ENCODE measurements at places on chromosomes 2 and 18.

DNA sequence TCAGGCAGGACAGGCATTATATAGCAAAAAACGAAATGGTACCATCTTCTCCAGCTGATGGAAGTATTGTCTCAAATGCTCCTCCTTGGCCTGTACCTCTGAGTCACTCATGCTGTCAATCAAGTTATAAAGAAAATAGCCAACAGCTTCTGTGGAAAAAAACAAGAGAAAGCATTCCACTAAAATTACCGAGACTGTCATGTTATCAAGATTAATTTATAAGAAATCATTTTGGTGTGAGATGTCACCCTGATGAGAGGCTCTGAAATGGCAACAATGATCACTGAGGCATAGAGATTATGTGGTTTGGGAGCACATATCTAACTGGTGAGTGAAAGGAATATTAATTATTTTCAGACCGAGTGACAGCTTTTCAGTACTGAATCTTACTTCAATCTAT lies 47.4 kb downstream of the LRPPRC start:
- no peak for DNase-seq

DNA sequence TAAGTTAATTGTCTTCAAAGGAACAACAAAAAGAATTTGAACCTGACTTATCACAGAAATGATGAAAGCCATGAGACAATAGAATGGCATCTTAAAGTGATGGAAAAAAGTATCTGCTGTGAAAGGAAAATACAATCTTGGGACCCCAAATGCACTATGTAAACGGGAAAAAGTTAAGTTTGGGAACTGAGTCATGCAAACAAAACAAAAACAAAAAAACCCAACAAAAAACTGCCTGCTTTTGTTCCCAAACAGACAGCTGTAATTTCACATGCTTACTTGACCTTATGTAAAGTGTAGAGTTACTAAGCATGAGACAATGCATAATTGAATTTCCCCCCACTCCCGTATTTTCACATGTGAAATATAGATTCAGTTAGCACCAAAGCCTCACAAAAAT lies 122.1 kb upstream of the RBMS1 start:
- no peak for DNase-seq

DNA sequence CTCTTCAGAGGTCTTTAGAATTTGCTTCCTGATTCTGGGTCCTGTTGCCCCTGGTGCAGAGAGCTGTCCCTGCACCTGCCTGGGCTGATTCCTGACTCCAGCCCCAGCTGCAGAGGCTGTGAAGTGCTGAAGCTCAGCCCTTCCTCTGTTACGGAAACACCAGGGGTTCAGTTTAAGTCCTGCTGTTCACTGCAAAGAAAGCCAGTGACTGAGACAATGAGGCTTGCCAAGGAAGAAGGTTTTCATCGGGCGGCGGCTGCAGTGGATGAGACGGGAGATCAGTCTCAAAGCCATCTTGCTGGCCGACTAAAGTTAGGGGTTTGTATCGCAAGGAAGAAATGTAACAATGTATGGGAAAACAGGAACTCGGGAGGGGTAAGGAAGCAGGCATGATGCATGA lies 142.4 kb upstream of the ZNF236 start:
- no peak for DNase-seq

DNA sequence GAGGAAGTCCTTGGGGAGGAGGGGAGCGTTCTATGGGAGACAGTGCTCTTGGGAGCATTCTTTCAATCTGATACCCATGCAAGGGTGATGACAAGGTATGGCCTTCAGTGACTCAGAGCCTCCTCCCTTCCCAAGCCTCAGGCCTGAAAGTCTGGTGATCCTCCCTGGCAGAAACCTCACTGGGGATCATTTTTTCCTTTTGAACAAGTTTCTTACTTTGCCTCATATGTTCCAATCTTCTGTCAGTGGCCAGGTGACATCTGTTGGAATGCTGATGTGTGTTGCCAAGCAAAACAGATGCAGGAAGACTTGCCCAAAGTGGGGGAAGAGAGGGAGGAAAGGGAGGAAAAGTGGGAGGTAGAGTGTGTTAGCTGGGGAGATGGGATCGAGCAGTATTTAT lies 224.8 kb downstream of the NEDD4L start:
- DNase-seq = peak; percentile 58

GRCh38 chr18:28153485-28154065 lies 23.4 kb downstream of the CDH2 start:
- DNase-seq = no peak

DNA sequence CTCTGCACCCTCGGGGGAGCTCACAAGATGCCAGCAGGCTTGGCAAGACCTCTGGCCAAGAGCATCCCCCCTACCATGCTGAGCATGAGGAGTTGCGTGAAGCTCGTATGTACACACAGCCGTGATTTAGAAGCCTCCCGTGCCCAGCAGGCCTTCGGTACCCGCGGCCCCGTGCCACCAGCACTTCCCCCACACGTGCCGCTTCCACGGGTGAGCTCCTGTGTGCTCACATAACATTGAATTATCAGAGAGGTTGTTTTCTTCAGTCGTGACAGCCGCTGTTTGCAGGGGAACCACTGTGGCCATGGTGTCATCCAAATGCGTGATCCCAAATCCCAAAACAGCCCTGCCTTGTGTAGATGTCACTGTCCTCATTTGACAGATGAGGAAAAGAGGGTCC lies 53.2 kb downstream of the GBX2 start:
- DNase-seq = no peak

DNA sequence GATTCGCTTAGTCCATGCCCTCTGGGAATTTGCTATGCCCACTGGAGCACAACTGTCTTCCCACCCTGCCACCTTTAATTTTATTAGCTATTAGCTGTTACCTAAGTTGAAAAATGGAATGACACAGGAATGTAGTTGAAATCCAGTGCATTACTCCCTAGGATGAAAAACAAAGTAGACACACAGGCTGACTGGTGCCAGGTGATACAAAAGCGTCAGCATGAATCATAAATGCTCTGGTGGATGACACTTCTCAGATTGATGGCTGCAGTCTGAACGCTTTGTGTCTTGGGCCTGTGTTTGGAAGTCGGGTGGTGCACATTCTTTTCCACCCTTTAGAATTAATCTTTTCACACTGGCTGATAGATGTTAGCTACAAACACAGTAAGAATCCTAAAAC lies 802.0 kb downstream of the DCC start:
- no peak for DNase-seq

GRCh38 chr2:130150181-130151144 lies 5.6 kb upstream of the CCDC74B start:
- DNase-seq = no peak

DNA sequence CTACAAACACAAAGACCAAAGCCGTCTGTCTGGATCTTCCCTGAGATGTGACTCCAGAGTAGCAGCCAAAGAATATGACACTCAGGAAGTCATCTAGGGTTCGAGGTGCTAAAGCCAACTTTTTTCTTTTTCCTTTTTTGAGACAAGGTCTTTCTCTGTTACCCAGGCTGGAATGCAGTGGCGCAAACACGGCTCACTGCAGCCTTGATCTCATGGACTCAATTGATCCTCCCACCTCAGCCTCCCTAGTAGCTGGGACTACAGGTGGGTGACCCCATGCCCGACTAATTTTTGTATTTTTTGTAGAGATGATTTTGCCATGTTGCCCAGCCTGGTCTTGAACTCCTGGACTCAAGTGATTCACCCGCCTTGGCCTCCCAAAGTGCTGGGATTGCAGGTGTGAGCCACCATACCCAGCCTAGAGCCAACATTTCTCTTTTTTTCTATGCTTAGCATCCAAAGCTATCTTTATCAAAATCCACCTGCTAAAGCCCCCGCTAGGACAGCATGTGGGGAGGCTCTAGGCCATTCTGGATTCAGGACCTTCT lies 92.8 kb downstream of the TMEM17 start:
- DNase-seq = no peak

GRCh38 chr18:46364048-46364447 lies 259.9 kb downstream of the HAUS1 start:
- DNase-seq = no peak

DNA sequence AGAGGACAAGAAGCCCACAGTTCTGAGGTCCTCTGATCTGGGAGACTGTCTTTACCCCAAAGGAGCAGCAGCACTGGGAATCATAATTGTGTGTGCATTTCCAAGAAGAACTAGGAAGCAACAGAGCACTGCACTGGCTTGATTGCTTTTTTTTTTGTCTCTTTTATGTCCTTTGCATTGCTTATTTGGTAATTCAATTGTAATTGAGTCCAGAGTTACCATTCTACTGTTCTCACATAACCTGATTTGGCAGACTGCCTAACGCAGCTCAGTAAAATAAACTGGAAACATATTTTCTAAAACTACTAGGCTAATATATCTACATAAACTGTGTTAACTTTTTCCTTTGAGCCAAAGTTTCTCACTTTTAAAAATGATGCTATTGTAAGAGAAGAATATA lies 190.3 kb upstream of the SLC8A1 start:
- peak; percentile 63 for DNase-seq

- no peak for DNase-seq
These were observed 485.4 kb downstream of the PLCL1 start for GRCh38 chr2:198289811-198290210.

DNA sequence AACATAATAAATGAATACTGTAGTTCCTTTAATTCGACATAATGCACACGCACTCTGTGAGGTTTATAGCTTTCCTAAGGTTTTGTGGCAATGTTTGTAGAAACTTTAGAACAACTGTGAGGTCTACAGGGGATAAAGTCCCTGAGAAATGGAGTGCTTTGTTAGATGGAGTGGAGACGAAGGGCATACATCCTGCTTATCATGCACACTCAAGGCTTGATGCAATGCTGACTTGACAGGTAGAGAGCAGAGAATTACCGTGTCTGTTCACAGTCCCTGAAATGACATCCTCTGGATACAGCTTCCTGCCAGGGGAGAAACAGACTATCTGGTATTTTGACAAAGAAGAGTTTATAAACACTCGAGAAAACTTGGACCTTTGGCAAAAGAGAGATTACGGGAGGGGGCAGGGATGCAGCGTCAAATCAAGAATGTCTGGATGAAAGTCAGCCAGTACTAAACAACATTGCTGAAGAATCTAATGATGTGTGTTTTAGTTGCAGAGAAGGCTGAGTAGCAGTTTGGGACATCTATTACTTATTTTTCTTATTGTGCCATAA lies 766.9 kb upstream of the ZEB2 start:
- no peak for DNase-seq

DNA sequence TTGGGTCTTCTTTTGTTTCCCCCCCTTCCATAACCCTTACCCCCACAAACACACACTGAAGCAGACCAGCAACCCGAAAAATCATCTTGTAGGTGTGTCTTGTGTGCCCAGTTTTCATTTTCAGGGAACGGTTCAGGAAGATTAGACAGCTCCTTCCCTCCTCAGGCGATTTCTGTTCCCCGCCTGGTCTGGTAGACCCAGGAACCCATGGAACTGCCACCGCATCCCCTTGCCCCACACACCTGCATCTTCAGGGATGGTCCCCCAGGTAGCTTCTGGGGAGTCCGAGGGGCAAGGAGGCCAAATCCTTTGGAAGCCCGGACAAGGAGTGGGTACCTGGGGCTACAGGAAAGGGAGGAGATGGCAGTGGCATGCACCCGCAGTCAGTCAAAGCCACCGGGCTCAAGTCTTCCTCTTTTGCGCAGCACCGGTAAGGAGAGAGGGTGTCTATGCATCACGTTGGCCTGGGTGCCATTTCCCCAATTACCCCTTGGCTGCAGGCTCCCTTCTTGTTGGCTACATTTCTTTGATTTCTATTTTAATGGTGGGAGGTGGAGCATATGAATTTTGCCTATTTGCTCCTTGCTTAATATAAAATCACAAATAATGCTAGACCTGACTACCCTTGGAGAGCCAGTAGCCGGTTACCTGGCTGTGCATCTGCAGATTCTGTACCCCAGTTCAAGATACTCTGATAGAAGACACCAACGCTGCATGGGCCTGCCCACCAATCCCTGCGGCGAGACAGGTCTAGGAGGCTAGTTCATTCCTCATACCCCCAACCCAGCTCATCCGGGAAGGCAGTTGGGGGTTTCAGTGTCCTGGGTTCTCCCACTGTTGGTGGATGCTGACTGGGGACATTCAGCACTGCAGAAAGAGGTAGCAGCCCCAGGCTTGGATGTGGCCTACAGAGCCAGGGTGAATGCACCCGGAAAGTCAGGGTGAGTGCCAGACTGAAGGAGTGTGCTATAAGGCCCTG lies 30.0 kb upstream of the ATP6V1B1 start:
- no peak for DNase-seq

GRCh38 chr2:187124529-187124928 lies 275.6 kb upstream of the ZSWIM2 start:
- no peak for DNase-seq

GRCh38 chr2:64323197-64323596 lies 130.8 kb upstream of the LGALSL start:
- DNase-seq = no peak

GRCh38 chr18:78792736-78793135 lies 186.9 kb upstream of the SALL3 start:
- no peak for DNase-seq

- DNase-seq = no peak
These were observed 88.8 kb downstream of the ACTR3 start for GRCh38 chr2:113978524-113979190.

DNA sequence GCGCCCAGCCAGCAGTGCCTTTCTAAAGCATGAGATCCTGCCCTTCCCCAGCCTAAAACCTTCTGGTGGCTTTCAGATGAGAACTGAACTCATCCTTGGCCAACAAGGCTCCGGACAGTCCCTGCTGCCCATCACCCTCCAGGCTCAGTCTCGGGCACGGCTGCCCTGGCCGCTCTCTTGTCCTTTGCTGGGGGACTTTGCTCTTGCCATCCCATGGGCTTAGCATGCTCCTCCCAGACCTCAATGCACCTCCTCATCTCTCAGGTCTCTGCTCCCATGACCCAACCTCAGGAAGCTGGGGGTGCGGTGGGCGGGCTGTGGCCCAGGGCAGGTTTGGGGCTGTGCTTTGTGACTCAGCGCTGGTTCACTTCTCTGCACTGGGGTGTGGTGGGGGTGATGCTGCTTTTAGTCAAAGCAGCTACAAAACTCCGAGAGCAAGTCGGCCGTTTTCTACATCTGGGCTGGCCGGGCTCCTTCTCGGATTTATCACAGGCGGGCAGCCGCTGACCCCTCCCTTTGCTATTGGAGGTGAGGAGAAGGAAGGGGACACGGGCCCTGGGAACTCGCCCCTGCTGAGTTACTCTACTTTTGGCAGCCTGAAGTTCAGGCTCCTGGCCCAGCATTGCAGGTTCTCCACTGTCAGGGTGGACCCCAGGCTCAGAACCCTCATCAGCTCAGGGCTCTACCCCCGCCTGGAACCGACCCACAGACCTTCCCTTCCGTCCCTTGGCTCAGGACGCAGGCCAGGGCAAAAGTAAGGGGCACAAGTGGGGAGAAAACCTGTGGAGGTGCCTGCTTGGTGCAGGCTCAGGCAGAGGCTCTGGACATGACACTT lies 90.6 kb upstream of the TAF1B start:
- DNase-seq = peak; percentile 34

- DNase-seq = no peak
These were observed 42.4 kb downstream of the ADI1 start for GRCh38 chr2:3476985-3477327.

DNA sequence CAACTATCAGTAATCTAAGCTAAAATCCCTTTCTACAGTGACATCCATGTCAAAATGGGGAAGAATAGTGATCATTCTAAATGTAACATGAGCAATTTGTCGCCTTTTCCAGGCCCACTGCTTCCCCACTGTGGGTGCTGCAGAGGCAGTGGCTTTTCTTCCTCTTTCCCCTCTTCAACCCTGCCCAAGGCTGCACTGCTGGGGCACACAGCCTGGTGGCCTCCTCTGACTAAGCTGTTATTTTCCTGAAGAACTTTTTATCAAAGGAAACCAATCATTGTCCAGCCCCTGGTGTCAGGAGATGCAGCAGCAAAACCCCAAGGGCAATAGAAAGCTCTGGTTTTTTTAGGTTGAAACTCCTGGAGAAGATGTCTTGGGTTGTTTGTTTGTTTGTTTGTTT lies 117.6 kb upstream of the KLF7 start:
- peak; percentile 32 for DNase-seq
